Osteoblast (primary cell): ENCODE measurements at places on chromosomes 16 and 17.

- DNase-seq: no peak
Observed at GRCh38 chr17:60995680-60996079, 318.0 kb downstream of the BCAS3 start.

DNA sequence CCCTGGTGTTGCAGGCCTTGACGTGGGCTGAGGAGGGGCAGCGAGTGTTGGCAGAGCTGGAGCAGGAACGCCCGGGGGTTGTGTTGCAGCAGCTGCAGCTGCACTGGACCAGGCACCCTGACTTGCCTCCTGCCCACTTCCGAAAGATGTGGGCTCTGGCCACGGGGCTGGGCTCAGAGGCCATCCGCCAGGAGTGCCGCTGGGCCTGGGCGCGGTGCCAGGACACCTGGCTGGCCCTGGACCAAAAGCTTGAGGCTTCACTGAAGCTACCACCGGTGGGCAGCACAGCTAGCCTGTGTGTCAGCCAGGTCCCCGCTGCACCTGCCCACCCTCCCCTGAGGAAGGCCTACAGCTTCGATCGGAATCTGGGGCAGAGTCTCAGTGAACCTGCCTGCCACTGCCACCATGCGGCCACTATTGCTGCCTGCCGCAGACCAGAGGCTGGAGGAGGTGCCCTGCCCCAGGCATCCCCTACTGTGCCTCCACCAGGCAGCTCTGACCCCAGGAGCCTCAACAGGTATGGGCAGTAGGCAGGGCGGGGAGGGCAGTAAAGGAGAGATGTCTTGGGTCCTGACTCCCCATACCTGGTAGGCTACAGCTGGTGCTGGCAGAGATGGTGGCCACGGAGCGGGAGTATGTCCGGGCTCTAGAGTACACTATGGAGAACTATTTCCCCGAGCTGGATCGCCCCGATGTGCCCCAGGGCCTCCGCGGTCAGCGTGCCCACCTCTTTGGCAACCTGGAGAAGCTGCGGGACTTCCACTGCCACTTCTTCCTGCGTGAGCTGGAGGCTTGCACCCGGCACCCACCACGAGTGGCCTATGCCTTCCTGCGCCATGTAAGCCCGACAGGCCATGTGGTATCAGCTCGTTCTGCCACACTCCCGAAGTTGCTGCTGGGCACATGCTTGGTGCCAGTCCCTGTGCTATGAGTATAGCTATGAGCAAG is 5.6 kb downstream of the PLEKHG4 start:
- peak; percentile 95 for DNase-seq

GRCh38 chr17:41941168-41941567 is 10.8 kb downstream of the ODAD4 start:
- no peak for DNase-seq

GRCh38 chr16:87576171-87576570 is 26.1 kb upstream of the JPH3 start:
- peak; percentile 41 for DNase-seq

DNA sequence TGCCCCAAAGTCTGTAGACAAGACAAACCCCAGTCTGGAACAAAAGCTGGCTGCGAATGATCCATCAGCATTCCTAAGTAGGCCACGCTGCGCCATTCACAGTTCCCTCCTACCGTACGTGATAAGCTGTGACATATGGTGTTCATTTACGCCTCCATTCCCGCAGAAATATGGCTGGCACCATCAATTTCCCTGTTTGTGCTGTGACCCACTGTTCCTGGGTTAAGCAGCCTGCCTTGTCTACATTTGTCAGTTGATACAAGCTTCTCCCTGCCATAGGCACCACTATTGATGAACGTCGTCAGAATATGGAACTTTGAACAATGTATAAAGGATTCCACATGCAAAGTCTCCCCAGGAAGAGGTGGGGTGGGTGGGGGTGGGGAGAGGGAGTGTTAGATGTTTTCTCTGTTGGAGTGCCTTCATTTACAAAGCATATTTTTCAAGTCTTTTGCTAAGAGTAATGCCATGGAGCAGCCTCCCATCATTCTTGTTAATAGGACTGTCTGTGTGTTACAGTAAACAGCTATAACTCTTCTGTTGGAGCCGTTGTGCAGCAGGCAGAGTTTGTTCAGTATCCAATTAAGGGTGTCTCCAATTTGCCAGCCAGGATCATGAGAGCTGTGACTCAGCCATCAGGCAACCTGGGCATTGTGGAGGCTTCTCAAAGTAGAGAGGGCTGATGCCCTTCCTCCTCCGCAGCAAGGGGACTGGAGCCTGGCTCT is 294.6 kb downstream of the TMEM114 start:
- DNase-seq: no peak

DNA sequence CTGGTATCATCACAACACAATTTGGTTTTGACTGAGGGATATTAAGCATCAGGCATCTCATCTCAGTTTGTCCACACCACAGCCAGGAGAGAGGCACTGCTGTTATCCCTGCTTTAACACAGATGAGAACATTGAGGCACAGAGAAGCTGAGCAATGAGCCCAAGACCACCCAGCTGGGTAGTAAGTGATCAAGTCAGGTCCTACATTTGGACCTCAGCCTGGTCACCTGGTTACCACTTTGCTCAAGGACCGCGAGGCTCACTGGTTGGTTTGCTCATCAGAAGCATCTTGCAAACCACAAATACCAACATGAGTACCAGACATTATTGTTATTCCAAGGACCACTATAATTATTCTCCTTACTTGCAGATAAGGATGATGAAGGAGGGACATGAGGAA is 245.5 kb downstream of the CBLN1 start:
- DNase-seq: no peak

GRCh38 chr16:50940275-50940854 is 198.5 kb downstream of the CYLD start:
- no peak for DNase-seq

DNA sequence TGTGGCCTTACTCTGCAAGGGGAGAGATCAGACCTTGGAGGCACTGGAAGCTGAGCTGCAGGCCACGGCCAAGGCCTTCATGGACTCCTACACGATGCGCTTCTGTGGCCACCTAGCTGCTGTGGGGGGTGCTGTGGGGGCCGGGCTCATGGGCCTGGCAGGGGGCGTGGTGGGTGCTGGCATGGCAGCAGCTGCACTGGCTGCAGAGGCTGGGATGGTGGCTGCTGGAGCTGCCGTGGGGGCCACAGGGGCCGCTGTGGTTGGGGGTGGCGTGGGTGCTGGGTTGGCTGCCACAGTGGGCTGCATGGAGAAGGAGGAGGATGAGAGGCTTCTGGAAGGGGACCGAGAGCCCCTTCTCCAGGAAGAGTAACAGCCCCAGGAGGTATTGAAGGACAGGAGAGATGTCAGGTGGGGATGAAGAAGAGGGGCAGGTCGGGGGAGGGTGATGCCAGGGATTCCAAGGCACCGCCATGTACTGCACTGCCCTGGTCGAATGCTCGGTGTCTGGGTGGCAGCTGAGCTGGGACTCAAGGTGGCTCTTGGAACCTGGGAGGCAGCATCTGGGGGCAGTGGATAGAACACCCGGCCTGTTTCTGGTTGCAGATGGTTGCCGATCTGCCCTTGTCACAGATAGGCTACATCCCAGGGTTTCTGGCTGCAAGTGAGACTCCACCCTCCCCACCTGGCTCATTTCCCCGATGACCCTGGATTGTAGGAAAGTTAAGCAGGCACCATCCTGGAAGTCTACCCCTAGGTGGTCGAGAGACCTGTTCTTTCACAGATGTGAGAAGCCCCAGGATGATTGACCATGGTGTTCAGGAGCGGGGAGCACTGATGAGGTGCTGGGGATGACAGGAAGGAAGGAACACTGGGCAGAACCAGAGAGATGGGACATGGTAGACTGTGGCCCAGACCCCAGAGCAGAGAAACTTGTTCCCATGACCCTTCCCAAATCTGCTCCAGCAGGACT is 5.1 kb downstream of the RNF112 start:
- peak; percentile 42 for DNase-seq

DNA sequence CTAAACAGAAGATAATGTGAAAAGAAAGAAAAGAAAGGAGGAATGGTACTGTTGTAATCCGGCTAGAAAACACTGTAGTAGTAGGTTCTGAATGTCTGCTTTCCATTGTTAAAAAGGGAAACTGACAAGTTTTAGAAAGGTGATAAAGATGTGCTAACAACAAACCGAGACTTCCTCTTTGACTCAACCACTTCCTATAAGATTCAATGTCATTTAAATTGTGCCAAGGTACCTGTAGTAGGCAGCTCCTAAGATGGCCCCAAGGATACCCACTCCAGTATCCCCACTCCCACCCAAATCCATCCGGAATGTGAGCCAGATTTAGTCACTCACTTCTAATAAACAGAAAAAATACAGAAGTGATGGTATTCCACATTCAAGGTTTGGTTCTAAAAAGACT is 31.2 kb downstream of the XYLT1 start:
- no peak for DNase-seq

- peak; percentile 94 for DNase-seq
Observed at GRCh38 chr16:85699628-85700027, 10.9 kb upstream of the GINS2 start.

GRCh38 chr17:82444284-82444893 is 6.2 kb downstream of the CYBC1 start:
- peak; percentile 66 for DNase-seq

GRCh38 chr16:67244387-67245185 is 2.7 kb downstream of the FHOD1 start:
- DNase-seq: peak; percentile 97

DNA sequence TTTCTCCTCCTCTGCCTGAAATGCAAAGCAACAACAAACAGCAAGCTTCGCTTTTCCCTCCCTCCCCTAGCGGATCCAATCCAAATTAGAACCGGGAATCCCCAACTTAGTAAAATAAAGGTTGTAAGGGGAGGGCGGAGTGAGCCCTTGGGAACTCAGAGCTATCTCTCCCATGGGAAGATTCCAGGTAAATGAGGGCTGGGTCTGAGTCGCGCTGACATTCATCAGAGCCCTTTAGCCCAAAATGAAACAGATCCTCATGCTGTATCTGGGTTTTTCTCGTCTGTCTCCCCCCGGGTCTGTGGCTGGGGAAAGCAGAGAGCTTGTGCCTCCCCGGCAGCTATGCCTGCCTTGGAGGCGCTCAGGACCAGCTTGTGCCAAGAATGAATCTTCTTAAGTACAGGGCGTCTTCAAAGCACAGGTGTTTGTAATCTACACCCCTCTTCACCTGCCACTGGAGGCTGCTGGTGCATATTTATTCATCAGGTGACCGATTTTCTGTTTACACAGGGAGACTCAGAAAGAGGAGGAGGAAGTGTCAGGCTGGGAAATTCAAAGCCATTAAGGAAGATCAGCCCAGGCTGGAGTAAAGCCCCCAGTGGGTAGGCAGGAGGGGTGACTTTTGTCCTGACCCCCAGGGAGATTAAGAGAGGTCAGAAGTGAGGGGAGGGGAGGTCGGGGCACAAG is 55.0 kb upstream of the GSE1 start:
- peak; percentile 90 for DNase-seq

DNA sequence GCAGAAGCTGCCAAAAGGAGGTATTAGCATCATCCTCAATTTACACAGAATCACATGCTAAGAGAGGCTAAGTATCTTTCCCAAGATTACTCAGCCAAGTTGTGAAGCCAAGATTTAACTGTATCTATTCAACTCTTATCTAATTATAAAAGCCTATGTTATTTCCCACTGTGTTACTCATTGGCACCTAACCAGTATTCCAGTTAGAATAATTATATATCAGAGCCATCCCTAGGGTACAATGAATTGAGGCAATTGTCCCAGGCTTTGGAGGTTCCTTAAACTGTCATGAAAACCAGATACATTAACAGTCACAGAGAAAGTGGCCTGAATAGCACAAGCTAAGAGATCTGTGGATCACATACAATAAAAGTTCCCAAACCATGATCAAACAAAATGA is 10.9 kb upstream of the AMFR start:
- no peak for DNase-seq

DNA sequence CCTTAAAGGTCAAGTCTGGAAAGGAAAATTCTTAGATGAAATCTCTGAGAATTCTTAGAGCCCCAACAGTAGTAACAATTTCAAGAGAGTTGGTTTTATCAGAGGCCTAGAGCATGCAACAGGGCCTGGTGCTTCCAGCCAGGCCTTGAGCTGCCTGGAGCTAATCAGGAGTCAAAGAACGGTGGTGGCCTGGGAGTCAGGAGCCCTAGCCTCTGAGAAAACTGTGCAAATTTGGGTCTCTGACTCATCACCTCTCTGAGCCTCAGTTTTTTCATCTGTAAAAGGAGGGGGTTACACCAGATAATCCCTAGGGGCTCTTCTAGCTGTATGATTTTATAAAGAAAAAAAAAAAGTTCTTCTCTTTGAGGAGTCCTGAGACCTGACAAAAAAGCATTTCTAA is 227.3 kb upstream of the RPL38 start:
- DNase-seq: no peak

DNA sequence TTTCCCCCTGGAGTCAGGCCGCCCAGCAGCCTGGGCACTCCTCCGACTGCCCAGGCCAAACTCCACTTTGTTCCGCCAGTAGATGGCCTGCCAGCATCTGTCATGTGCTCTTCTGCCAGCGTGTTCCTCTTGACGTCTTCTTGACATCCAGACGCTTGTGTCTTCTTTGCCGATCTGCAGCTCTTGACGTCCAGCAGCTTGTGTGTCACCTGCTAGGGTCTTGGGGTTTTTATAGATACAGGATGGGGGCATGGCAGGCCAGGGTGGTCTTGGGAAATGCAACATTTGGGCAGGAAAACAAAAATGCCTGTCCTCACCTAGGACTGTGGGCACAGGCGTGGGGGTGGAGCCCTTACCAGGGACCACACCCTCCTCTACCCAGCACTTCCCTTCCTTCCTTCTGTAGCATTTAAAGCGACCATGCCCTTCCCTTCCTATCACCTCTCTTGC is 88.7 kb downstream of the BMERB1 start:
- DNase-seq: no peak

DNA sequence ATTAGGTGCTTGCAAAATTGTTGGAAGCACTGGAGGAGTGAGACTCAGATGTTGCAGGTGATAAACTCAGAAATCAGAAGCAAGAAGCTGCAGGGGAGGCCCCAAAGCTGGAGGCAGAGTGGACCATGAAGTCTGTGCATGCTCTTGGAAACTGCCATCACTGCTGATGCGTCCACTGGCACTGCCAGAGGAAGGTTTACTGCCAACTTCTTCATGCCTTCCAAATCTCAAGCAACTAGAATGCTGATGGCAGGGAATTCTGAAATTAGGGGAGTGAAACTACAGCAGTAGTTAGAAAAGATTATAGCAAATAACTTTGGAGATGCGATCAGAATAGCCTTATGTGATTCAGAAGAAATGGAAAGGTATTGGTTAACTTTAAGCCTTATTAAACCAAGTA is 277.1 kb upstream of the SDK2 start:
- no peak for DNase-seq

DNA sequence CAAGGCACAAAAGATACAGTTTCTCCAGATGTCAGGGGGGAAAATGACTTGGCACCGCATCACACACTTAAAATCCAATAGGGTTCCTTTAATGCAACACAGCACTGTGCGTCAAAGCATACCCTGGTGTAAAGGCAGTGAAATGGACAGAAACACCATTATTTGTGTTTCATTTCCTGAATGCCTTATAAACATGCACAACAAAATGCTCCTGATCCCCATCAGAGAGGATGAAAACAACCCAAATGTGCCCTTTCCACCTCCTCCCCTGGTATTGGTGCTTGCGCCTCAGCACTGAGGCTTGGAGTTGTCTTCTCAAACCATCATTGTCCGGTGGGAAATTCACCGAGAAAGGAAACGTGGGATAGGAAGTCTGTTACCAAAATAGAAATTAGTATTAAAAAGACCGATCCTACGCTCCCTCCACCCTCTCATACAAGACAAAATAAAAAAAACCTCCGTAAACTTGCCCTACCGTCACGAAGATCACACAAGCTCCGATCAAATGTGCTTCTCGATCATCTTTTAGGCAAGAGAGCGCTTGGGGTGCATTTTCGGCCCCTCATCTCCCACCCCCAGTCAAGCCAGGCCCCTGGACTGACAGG is 722 bp downstream of the CDC27 start:
- DNase-seq: peak; percentile 82

- DNase-seq: no peak
Observed at GRCh38 chr17:34399725-34400124, 36.7 kb upstream of the CCL1 start.
